ENCODE measurements at places on chromosomes 11 and 22. TPM values are rescaled to one million over a fixed set of nuclear protein-coding genes. Genes with fewer than 3 reads are reported as not detected.

OR51E2 gene
- total RNA-seq = not detected

API5 gene
- total RNA-seq = 75.0 TPM

ZFP91 gene
- total RNA-seq = 57.8 TPM

HTR3B gene
- not detected for total RNA-seq

HMOX1 gene
- 285 TPM for total RNA-seq

KCNE3 gene
- total RNA-seq = 1.8 TPM

MYO7A gene
- total RNA-seq = not detected

PDE2A gene
- 0.97 TPM for total RNA-seq

KCNQ1 gene
- not detected for total RNA-seq

APOBEC3B gene
- total RNA-seq = 0.49 TPM

ART1 gene
- not detected for total RNA-seq

MS4A8 gene
- not detected for total RNA-seq

FOLH1 gene
- 1.3 TPM for total RNA-seq

GLYATL1 gene
- total RNA-seq = 0.32 TPM

EMID1 gene
- total RNA-seq = 6.8 TPM

SHANK3 gene
- 0.85 TPM for total RNA-seq

CCDC83 gene
- not detected for total RNA-seq

SH3BP1 gene
- total RNA-seq = 5.4 TPM

CARD16 gene
- 3.5 TPM for total RNA-seq

CLCF1 gene
- 13.8 TPM for total RNA-seq

MMP3 gene
- total RNA-seq = 928 TPM

OR52I1 gene
- total RNA-seq = not detected

NEAT1 gene
- 553 TPM for total RNA-seq

LGR4 gene
- total RNA-seq = 55.3 TPM

MS4A6A gene
- total RNA-seq = not detected

HEPHL1 gene
- total RNA-seq = not detected

MRGPRX3 gene
- not detected for total RNA-seq

MUC2 gene
- not detected for total RNA-seq

RAB39A gene
- total RNA-seq = not detected

VSIG10L2 gene
- 0.36 TPM for total RNA-seq

HEPN1 gene
- not detected for total RNA-seq

CHRM1 gene
- total RNA-seq = not detected

MS4A1 gene
- not detected for total RNA-seq

IGF2 gene
- total RNA-seq = 1.9 TPM

Measured in hair follicle dermal papilla cell (primary cell).